ENCODE measurements at places on chromosomes 3 and 15. TPM values are rescaled to one million over a fixed set of nuclear protein-coding genes. Genes with fewer than 3 reads are reported as not detected.

DNA sequence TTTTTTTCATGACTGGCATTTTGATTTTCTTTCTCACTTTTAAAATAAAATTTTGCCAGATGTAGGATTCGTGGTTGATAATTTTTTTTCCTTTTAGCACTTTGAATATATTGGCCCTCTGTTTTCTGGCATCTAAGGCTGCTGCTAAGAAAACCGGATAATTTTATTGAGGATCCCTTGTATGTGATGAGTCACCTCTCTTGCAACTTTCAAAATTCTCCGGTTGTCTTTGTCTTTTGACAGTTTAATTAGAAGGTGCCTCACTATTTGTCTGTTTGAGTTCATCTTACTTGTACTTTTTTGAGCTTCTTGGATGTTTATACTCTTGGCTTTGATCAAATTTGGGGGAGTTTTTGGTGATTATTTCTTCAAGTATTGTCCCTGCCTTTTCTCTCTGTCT, 349.7 kb downstream of the LPP start:
- peaks cover 15% of the 10 kb centered on the region for H3K36me3 ChIP-seq
- H3K27ac ChIP-seq: no peak overlapping the region
- peaks cover 4% of the 10 kb centered on the region for H3K4me1 ChIP-seq
- H3K4me3 ChIP-seq: no peak overlapping the region

DNA sequence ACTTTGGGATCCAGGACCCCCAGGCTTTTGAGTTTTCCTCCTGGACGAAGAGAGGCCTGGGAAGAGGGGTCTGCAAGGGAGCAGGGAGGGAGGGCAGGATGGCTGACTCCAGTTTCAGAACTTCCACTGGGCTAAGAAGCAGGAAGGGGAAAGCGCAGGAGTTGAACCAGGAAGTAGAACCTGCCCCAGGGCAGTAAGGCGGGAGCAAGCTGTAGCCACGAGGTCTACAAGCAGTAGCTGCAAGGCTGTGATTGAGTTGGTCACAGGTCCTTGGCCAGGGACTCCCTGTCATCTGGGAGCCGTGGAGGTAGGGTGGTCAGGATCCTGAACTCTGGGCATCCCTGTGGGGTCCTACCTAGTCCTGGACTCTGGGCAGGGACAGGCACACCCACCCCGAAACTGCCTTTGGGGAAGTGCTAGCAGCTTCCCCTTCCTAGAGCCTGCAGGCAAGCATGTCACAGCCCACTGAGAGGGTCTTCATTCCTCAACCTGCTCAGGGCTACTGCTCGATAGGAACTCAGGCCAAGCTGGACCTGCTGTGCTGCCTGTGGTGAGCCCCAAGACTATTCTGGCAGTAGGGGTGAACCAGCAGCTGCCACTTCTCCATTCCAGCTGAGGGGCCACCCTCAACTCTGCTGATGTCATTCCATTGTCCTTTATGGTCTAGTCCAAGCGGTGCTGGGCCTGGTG, 5.8 kb upstream of the GNAI2 start:
- no peaks in the 10 kb centered on the region for H3K27me3 ChIP-seq
- peak overlapping the region; percentile 75 for H3K27ac ChIP-seq
- peaks cover 32% of the 10 kb centered on the region for H3K4me1 ChIP-seq
- no peak overlapping the region for H3K4me3 ChIP-seq
- H3K36me3 ChIP-seq: no peaks in the 10 kb centered on the region
- no peak for DNase-seq

- no peak overlapping the region for H3K4me3 ChIP-seq
- H3K36me3 ChIP-seq: no peaks in the 10 kb centered on the region
- no peak for DNase-seq
- no peak overlapping the region for H3K27ac ChIP-seq
- no peaks in the 10 kb centered on the region for H3K4me1 ChIP-seq
These were observed 243.6 kb upstream of the SLITRK3 start for GRCh38 chr3:165439765-165440164.

DNA sequence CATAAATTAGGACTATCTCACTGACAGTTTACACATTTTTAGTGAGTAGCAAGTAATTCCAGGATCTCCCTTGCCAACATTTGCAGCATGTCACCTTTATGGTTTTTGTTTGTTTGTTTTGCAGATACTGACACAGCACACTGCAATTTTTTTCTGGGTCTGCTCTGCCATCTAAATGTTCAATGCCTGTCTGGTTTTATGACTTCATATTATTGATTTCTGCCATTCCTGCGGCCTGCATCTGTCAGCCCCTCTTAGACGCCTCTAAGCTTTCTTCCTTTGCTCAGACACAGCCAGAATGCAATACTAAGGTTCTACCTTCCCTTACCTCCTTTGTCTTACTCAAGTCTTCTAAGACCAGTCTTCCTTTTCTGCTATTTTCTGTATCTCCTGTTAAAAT, 321.2 kb upstream of the AZI2 start:
- no peak overlapping the region for H3K4me3 ChIP-seq
- no peaks in the 10 kb centered on the region for H3K36me3 ChIP-seq
- peaks cover 19% of the 10 kb centered on the region for H3K27me3 ChIP-seq
- no peak overlapping the region for H3K27ac ChIP-seq
- H3K4me1 ChIP-seq: peaks cover 3% of the 10 kb centered on the region

GRCh38 chr15:36832774-36833463, 253.5 kb downstream of the CDIN1 start:
- peaks cover 18% of the 10 kb centered on the region for H3K27me3 ChIP-seq
- no peak overlapping the region for H3K4me3 ChIP-seq
- no peaks in the 10 kb centered on the region for H3K4me1 ChIP-seq
- no peak for DNase-seq
- no peak overlapping the region for H3K27ac ChIP-seq

- DNase-seq: no peak
- H3K27ac ChIP-seq: no peak overlapping the region
- no peak overlapping the region for H3K4me3 ChIP-seq
- H3K36me3 ChIP-seq: no peaks in the 10 kb centered on the region
- H3K27me3 ChIP-seq: peaks cover 66% of the 10 kb centered on the region
- H3K4me1 ChIP-seq: no peaks in the 10 kb centered on the region
These were observed 237.9 kb downstream of the GAP43 start for GRCh38 chr3:115861166-115861733.

DNA sequence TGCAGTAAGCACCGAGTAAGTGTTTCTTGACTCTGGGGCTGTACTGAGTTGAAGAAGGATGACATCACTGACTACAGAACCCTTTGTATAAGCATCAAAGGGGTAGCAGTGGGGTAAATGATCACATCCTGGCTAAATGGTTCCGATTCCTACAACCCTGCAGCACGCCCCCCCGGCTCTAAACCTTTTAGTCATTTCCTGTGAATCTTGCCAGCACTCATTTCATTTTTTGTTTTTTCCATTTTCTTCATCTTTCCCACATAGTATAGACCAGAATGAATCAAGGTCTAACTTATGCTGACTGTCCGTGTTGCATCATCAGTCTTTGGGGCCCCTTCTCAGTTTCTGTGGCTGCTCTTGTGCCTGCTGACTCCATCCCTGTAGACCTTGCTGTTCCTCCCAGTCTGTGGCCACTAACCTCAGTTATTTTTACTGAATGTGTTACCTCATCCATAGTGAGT, 383.1 kb upstream of the TPRG1 start:
- H3K36me3 ChIP-seq: no peaks in the 10 kb centered on the region
- H3K27me3 ChIP-seq: no peaks in the 10 kb centered on the region
- no peak overlapping the region for H3K27ac ChIP-seq
- no peak overlapping the region for H3K4me3 ChIP-seq

DNA sequence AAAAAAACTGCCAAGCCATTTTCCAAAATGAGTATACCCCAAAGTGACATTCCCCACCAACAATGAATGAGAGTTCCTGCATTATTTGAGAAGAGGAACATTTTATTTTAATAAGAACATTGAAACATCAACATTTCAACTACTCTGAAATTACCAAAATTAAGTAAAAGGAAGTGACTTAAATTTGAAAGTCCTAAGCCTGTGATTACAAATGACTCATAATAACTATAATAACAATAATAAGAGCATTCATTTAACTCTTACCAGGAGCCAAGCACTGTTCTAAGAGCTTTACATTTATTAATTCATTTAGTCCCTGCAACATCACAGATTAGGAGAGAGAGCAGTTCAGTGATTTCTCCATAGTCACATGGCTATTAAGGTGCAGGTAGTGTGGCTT, 32.4 kb downstream of the LRRC28 start:
- DNase-seq: no peak
- H3K4me1 ChIP-seq: peaks cover 8% of the 10 kb centered on the region
- no peaks in the 10 kb centered on the region for H3K27me3 ChIP-seq
- H3K27ac ChIP-seq: no peak overlapping the region

- H3K27ac ChIP-seq: no peak overlapping the region
- no peak overlapping the region for H3K4me3 ChIP-seq
- DNase-seq: no peak
- no peaks in the 10 kb centered on the region for H3K36me3 ChIP-seq
These were observed 6.9 kb downstream of the DPPA4 start for GRCh38 chr3:109330405-109330804.

Gene GRK7
- 0.18 TPM for total RNA-seq

DNA sequence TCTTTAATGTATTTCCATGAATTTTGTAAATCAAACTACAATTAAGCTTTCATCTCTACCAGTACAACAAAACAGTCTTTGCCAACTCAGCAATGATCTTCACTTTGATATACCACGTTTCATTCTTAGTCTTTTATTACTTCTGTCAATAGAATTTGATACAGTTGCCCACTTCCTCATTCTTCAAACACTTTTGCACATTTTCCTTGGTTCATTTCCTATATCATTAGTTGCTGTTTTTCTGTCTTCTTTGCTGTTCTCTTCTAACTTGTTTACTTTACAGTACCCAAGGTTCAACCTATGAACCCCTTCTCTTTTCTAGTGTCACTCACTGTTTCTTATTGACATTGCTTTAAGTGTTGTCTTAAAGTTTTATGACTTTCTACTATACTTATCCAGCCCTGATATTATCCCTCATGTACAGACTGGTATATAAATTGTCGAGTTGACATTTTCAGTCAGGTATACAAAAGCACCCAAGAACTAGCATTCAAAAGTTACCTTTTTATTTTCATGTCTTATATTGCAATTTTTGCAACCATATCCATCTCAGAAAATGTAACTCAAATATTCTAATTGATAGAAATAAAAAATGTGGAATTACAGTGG, 903.1 kb downstream of the NSUN3 start:
- no peaks in the 10 kb centered on the region for H3K4me1 ChIP-seq
- DNase-seq: no peak
- no peak overlapping the region for H3K4me3 ChIP-seq
- H3K36me3 ChIP-seq: no peaks in the 10 kb centered on the region
- no peak overlapping the region for H3K27ac ChIP-seq

DNA sequence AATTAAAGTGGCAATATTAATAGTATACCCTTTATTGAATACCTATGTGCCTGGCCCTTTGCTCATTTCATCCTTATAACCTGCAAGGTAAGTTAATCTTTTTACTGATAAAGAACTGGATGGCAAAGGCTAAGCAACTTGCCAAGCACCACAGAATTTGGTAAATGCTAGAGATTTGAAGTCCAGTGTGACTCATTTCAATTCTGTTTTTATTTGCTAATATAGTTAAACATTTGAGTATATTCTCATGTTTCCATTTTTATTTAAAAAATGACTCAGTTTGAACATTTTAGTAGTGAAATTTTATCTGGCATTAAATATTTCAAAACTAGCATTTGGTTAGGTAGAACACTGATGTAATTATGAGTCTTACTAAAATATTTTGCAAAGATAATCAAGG, 11.3 kb downstream of the PFN2 start:
- H3K27me3 ChIP-seq: no peaks in the 10 kb centered on the region
- H3K27ac ChIP-seq: no peak overlapping the region
- no peak overlapping the region for H3K4me3 ChIP-seq
- no peaks in the 10 kb centered on the region for H3K36me3 ChIP-seq

DNA sequence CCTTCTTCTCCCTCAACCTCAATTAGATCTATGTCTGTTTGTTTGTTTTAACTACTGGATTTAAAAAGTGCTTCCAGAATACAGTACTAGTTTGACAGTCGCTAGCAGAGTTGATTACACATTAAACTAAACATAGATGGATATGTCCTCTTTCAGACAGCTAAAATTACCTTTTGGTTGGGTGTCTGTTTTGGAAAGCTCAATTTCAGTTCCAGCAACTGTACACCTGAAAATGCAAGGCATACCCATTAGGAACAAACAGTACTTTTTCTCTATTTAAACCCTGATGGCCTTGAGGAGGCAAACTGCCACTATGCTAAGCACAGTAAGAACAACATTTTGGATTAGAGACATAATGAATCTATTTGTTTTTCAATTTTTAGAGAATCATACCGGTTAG, 234.4 kb downstream of the UNC13C start:
- no peaks in the 10 kb centered on the region for H3K4me1 ChIP-seq
- H3K27me3 ChIP-seq: no peaks in the 10 kb centered on the region
- no peak overlapping the region for H3K4me3 ChIP-seq
- no peak for DNase-seq

Measured in T-helper 17 cell (primary cell).